Suppressor macrophage treated with lipopolysaccharide for 4 hours (primary cell): ENCODE measurements at places on chromosomes 12 and 14.

GRCh38 chr12:3456809-3457208 lies 34.2 kb upstream of the PRMT8 start:
- DNase-seq: no peak

- DNase-seq: no peak
Observed at GRCh38 chr12:20205854-20206253, 162.5 kb upstream of the PDE3A start.

DNA sequence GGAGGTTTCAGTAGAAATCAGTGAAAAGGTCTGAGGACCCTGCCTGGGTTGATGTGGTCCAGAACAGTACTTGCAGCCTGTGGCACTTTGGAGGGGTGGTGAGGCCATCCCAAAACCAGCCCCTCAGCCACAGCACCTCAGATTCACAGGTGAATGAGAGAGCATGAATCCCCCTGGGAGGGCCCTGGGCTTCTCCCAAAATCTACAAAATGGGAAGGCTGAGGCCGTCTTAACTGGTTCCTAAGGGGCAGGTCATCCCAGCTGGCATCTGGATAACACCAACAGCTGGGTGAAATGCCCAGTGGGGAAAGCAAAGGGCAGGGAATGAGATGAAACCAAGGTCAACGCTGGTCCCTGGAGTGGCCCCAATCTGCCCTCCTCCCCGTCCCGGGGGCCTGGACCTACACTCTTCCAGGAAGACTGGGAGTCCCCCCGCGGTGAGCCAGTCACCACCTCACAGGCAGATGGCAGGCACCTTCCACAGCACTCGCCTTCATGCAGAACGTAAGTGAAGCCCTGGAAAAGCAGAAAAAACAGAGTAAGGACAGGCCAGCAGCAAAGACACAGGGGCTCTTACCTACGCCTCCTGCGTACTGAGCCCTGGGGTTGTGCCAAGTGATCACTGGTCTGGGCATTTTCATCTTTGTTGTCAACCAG lies 26.3 kb upstream of the ANO2 start:
- DNase-seq: no peak

DNA sequence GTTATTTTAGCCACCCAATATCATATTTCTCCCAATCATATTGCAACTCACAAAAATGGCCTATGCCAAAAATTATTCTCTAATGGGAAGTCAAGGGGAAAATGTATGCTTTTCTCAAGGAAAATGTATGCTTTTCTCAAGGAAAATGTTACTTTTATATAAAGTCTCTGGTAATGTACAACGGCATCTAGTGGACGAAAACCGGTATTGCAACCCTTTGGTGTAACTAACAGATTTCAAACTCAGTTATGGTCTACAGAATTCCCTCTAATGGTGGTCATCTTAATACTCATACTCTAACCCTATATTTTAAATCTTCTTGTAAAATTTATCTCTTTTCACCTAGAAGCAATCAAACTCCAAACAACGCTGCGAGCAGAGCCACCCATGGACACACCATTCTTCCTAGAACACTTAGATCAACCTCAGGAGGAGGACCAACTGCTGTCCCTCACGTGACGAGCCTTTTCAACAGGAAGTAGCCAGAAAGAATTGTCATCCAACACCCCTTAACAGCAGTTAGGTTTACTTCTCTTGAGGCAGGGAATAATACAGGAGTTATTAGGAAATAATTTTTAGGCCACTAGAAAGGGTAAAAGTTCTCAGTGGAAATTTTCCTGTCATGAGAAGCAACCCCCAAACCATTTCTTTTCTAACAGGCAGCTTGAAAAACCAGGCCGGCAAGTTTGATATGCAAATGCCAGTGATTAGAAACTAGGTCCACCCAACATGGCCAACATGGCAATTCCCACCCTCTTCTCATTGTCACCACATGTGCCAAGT lies 20.1 kb downstream of the APOBEC1 start:
- DNase-seq: peak; percentile 71

- no peak for DNase-seq
Observed at GRCh38 chr14:105074601-105075053, 9.4 kb upstream of the GPR132 start.

- no peak for DNase-seq
Observed at GRCh38 chr12:122955156-122955555, 11.1 kb downstream of the ABCB9 start.

DNA sequence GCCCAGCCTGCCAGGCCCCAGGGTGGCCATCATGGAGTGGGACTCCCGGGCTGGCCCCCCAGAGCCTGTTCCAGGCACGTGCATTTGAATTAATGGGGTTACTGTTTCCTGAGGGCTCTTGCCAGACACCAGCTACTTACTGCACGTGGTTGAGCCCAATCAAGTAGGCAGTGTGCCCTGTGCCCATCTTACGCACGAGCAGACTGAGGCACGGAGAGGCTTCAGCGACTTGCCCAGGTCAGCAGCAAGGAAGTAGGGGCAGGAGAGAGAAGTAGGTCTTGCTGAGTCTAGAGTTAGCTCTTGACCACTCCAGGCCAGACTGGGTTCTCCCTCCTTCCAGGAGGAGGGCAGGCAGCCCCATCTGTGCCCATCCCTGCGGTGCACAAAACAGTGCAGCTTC lies 67.7 kb downstream of the DIO3 start:
- DNase-seq: no peak

DNA sequence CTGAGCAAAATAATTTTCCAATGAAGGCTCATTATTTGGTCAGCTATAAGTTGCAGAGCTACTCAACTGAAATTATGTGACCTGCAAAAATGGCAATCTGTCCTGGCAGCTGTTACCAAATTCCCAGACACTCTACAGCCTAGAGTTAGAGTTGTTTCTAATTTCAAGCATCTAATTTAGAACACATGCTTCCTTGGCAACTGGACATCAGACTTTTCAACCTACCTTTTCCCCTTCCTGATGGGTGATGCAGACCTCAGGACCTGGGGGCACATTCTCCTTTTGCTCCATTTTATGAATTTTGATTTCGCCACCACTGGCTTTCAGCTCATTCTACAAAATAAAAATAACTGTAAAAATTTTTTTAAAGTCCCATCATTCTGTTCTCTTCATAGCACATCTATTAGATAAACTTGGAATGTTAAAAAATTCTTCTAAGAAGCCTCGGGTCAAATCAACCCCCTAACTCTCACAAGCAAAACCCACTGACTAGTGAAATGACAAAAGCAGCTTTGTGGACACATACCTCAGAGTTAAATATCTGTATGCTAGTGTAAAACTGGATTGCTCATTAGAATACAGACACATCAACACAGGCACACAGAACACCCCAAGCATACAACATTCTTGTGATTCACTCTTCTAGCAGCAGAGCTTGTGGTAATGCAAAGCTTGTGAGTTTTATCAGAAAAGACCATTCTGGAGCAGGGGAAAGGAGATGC lies 33.5 kb upstream of the CERS5 start:
- no peak for DNase-seq

GRCh38 chr14:32925439-32925838 lies 13.2 kb upstream of the NPAS3 start:
- DNase-seq: no peak

- peak; percentile 34 for DNase-seq
Observed at GRCh38 chr12:74412606-74413230, 124.9 kb upstream of the ATXN7L3B start.

DNA sequence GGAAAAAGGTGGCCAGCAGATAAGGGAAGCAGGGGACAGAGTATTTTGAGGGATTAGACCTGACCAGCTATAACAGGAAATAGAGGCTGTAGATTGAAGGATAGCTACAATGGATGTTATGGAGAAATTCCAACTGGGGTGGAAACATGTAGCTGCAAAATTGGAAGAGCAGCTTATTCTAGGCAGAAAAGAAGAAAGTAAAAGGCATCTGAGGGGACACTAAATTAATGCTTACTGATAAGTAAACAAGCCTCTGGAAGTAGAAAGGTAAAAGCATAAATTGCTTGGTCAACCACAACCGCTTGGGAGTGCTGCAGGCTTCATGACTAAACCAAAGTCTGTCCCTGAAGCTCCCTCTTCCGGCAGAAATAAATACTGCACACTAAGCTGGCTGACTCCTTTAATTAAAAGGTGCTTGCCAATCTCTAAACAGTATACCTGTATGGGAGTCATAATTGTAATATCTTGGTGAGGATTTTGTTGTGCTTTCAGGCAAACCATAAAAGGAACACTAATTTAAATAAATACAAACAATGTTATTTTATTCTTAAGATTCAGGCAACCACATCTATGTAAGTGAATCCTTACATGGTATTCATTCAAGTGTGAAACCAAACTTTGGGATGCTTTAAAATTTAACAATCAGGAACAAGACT lies 7.7 kb downstream of the UBC start:
- DNase-seq: peak; percentile 94

DNA sequence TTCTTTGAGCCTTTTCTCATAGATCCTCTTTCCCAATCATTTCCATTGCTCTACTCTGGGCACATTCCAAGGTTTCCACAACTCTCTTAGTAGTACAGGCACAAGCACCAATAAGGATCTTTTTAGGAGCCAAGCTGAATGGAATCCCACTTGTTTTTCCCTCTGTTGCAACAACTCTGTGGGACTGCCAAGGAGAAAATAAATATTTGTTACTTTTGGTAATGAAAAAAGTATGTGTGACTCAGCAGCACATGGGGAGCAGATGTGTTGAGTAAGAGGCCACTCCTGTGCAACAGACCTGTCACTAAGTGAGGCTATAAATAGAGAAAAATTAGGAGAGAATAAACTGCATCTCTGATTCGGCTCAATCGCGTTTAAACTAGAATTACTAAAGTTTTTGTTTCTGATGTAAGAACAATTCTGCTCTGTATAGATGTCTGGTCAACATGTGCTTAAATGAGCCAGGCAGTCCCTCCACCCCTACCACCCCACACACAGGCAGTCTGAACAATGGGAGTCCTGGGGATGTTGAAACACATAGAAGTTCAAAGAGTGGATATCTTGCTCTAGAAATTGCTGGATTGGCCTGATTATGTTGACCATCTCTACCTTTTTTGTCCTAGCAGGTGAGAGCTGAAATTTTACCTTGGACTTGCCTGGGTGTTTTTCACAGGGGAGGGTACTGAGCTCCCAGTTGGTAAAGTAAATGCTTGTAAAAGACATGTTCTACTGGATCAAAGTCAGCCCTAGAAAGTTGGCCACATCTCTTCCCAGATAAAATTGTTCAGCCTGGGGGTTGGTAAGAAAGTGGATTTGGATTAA lies 244.3 kb upstream of the NOVA1 start:
- no peak for DNase-seq

GRCh38 chr14:31189346-31190218 lies 18.0 kb downstream of the HECTD1 start:
- DNase-seq: no peak

- no peak for DNase-seq
Observed at GRCh38 chr14:45125754-45126153, 8.5 kb downstream of the FKBP3 start.

DNA sequence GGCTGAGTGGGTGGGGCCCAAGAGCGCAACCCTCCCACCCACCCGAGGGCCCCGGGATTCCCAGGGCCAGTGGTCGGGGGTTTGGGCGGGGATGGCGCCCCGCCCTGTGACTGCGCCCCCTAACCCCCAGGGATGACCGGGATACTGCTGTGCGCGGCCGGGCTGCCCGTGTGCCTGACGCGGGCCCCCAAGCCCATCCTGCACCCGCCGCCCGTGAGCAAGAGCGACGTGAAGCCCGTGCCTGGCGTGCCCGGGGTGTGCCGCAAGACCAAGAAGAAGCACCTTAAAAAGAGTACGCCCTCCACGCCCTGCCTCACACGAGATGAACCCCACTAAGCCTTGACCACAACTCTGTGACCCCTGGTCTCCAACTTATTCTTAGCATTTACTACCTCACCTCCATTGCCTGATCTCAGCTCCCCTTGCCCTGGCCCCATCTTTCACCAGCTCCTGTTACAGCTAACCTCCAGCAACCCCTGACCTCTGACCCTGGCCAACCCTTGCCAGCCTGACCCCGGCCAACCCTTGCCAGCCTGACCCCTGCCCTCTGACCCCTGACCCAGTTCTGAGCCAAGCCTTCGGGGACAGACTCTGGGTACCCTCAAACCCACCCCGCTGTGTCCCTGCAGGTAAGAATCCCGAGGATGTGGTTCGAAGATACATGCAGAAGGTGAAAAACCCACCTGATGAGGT lies 37.0 kb downstream of the DTX1 start:
- DNase-seq: no peak

DNA sequence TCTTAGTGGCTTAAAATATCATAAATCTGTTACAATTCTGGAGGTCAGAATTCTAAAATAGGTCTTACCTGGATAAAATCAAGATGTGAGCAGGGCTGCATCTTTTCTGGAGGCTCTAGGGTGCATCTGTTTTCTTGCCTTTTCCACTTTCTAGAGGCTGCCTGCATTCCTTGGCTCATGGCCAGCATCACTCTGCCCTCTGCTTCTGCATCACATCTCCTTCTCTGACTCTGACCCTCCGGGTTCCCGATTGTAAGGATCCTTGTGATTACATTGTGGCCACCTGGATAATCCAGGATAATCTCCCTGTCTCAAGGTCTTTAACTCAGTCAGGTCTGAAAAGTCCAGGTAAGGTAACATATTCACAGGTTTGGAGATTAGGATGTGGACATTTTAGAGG lies 11.0 kb upstream of the BMP4 start:
- DNase-seq: no peak

DNA sequence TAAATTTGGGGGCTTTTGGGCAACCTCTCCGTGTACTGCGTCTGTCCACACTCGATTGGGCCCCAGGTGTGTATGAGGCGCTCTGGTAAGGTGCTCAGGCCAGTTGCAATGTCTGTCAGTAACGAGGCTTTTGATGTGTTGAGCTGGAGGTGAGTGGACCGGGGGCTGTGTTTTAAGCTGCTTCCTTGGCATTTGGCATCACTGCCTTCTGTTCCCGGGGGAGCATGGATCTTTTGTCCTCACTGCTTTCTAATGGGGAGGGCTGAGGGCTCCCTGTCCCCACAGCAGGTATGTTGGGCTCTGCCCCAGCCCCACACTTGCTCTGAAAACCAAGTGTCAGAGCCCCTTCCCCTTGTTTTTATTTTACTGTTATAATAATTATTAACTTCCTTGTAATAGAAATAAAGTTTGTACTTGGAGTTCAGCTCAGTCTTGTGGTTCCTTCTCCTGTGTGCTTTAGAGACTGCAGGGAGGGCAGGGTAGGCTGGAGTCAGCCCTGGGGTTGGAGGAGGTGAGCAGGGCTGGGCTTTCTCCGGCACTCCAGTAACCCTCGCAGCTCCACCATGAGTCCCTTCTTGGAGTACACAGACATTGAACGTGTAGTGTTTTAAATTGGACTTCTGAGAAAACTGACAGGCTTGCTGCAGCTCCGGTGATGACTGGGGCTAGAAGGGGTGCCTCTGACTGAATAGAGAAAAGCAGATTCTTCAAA lies 28.0 kb downstream of the TRAFD1 start:
- no peak for DNase-seq

GRCh38 chr12:71799106-71799505 lies 40.5 kb upstream of the TBC1D15 start:
- DNase-seq: peak; percentile 46
